ENCODE measurements at places on chromosomes 3 and 15.

DNA sequence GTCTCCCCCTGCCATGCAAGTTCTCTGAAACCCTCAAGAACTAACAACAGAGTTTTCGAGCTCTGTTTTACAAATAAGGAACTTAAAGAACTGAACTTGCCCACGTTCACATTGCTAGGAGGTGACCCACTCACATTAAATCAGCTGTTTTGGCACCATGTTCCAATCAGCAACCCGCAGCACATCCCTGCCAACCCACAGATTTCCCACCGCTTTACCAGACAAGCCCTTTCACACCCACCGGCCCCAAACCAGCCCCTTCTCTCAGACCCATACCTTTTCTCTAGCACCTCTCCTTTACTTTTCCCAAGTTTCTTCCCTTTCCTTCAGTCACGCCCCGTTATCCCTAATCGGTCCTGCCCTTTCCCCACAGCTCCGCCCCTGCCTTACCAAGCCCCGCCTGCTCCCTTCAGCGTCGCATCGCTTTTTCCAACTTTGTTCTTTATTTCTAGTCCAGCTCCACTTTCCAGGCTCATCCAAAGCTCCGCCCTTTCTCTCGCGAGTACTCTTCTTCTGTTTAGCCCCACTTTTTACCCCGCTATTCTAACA lies 804 bp upstream of the BRPF1 start:
- DNase-seq: no peak

GRCh38 chr15:64285871-64286270 lies 70.1 kb downstream of the CSNK1G1 start:
- no peak for DNase-seq

GRCh38 chr3:137695351-137695750 lies 68.8 kb upstream of the SOX14 start:
- no peak for DNase-seq

GRCh38 chr3:53566461-53567145 lies 72.2 kb downstream of the CACNA1D start:
- no peak for DNase-seq

DNA sequence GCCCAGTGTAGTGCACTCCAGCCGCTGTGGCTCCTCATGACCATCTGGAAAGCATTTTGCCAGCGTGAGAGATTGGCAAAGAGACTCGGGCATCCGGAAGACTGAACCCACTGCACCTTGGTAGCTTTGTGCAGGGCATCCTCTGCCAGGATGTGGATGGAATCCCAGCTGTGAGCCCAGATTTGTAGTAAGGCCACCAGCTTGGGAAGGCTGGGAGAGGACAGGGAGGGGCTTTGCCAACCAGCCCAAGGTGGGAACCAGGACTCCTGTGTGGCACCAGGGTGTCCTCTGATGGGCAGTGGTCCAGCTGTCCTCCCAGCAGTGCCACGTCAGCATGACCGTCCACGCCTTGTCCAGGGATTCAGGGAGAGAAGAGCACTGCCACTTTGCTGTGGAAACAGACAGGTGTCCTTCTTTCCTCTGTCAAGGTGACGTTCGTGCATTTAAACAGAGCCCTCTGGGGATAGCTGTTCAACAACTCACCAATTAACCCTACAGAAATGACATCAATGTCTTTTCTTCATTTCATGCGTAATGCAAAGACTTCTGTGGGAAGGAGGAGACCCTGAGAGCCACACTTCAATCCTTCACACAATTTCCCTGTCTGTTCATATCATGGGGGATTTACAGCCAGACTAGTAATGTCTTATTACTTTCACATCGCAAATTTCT lies 19.1 kb downstream of the KLF15 start:
- DNase-seq: no peak

- DNase-seq: no peak
Observed at GRCh38 chr3:131973731-131974130, 61.1 kb downstream of the CPNE4 start.

- no peak for DNase-seq
Observed at GRCh38 chr3:34419801-34420200, 621.4 kb downstream of the PDCD6IP start.

DNA sequence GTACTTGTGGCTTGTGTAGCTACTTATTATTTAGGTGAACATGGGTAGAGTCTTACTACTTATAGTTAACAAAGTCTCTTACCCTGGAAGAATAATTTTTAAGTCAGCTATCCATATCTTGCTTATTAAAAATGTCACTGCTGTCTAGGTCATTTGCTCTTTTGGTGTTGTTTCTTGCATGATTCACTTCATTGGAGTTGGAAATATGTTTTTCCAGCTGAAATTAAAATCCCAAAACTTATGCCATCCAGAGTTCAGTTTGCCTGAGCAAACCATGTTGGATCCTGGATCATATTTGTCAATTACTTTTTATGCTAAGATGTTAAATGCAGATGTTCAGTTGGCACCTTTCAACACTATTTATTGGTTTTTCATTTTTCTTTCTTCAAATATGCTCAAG lies 421.0 kb upstream of the RBMS3 start:
- DNase-seq: no peak

All from stimulated activated CD4-positive, alpha-beta T cell treated with anti-CD3 and anti-CD28 coated beads, Interleukin-1b, Interleukin-23, amount 100 ng/mL, for 1 hour (primary cell).